ENCODE measurements at places on chromosomes 3 and 15.

DNA sequence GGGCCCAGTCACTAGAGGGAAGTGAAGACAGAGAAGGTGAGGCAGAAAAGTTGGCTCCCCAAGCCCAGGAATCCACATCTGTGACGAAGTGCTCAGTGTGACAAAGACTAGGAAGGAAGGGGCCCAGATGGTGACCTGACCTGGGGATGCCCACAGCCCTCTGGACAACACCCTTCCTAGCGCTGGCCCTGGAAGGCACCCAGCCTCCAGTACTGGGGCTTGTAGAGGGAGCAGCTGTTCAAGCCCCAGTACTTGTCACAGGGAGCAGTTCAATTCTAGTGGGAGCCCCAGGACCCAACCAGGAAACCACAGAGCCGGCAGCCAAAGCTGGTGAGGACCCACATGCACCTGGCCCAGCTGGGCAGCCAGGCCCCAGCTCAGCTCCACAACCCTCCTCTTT, 190.8 kb downstream of the XXYLT1 start:
- no peak for DNase-seq

DNA sequence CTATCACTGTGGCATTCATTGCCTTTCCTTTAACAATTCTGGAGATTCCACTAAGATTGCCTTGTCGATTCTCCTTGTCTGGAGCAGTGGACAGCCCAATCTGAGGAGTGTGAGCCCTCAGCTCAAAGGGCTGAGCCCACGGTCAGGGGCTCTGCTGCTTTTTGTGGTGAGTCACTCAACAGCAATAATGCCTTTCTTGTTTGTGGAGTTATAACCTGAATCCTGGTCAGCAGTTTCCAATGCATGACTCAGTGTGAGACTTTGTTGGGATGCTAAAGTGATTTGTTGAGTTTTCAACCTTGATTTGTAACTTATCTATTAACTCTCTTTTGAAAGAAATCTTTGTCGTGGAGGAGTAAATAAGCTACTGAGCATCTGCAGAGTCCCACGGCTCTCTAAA, 183.5 kb downstream of the TJP1 start:
- DNase-seq, result no peak

GRCh38 chr3:195095704-195096036, 175.3 kb downstream of the XXYLT1 start:
- no peak for DNase-seq

DNA sequence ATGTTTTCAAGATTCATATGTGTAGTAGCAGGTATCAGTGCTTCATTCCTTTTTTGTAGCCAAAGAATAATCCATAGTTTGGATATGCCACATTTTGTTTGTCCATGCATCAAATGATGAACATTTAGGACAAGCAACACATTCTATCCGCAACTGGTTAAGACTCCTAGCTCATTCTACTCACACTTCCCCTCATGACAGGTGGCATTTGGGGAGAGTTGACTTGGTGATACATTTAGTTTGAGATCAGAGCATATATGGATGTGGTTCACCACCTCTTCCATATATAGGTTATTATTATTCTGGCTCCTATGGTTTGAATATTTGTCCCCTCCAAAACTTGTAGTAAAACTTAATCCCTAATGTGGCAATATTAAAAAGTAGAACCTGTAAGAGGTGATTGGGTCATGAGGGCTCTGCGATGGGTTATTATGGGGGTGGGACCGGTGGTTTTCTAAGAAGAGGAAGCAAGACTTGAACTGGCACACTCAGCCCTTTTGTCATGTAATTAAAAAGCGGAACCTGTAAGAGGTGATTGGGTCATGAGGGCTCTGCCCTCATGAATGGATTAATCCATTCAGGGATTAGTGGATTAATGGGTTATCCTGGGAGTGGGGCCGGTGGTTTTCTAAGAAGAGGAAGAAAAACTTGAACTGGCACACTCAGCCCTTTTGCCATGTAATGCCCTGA, 75.3 kb upstream of the HRH1 start:
- DNase-seq, result no peak

GRCh38 chr3:88713233-88713691, 394.2 kb upstream of the EPHA3 start:
- DNase-seq, result no peak

DNA sequence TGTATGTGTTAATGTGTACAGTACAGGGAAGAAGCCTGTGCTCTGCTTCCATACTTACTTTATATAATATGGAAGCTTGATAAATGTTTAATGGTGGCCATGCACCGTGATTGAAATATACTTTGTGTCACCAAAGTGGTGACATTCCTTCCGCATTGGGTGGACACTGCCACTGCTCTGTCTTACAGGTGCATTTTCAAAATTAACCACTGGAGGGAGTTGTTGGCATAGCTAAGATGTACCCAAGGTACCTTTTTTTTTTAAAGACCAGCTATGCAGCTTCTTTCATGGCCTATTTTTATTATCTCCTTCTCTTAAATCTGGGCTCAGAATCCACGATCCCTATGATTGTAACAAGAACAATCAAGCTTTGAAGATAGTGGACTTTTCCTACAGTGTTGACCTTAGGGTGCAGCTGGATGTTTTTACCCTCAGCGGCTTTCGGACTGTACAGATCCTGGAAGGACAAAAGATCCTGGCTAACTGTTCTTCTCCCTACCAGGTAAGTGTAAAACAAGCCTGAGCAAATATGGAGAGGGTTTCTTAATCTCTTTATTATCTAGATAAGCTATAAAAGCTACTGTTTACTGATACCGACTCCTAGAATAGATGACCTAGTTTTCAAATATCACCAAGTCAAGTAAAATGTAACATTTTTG, 21.6 kb upstream of the PAK6 start:
- DNase-seq, result peak; percentile 65

GRCh38 chr15:100170291-100171210, 171.2 kb downstream of the ADAMTS17 start:
- no peak for DNase-seq

DNA sequence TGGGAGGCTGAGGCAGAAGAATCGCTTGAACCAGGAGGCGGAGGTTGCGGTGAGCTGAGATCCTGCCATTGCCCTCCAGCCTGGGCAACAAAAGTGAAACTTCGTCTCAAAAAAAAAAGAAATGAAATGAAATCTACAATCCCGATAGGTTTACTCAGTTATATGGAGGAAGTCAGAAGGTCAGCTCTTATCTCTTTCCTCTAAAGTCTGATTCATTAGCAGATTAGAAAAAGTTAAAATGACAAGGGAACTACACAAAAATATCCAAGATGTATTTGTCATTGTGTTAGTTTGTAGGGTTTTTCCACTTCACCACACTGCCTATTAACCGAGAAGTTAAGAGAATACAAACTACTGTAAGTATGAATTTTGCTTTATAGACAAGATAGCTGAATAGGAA, 420.6 kb downstream of the SHQ1 start:
- DNase-seq, result no peak

GRCh38 chr3:48015431-48016180, 610 bp downstream of the MAP4 start:
- no peak for DNase-seq

DNA sequence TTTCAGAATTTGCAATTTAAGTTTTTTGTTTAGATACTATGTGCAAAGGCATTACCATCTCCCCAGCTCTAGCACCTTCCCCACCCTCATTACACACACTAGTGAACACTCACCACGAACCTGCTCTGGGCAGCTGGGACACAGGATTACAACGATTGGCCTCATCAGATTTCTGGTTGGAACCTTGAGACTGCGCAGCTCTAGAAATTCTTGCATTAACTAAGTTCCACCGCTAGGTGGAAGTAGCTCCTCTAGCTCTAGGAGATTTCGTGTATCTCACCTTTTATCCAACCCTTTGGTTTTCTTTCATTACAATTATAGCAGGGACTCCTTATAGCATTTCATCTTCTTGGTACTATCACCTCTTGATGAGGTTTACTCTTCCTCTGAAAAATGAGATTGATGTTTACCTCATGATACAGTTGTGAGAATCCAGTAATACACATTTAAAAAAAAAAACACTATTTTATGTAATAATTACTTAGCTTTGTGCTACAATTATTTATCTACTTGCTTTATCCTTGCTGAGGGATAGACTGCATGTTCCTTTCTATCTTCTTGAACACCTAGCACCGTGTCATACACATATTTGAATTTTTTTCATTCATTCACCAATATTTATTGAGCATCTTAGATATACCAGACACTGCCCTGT, 28.7 kb upstream of the PLOD2 start:
- DNase-seq, result peak; percentile 6

DNA sequence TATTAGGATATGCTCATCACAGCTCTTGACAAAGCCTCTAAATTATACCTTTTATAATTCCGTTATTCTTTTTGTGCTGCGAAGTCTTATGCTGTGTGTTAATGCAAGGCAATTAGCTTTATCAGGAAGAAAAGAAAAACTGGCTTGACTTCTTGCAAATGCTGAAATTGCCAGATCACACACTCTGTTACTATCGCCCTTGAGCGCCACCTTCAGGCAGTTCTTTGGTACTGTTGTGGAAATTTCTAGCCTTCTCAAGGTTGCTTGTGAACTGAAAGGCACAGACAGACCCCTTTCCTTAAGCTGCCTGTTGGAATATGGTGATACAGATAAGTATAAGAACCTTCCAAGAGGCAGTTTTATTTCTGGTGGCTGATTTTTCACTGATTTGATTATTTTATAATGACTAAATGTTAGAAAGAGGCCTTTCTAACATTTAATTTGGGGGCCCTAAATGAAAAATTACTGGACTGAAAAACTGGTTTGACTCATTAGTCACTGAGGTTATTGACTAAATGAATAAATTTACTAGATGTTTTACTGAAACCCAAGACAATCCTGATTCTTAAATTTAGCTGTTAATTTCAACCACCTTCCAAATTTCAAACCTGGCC, 126.2 kb upstream of the RASGRP1 start:
- peak; percentile 77 for DNase-seq

- no peak for DNase-seq
Observed at GRCh38 chr3:159964166-159964973, 24.3 kb upstream of the IL12A start.

- no peak for DNase-seq
Observed at GRCh38 chr3:126101521-126101982, 17.6 kb upstream of the SLC41A3 start.

GRCh38 chr3:107913701-107914100, 177.1 kb downstream of the CD47 start:
- DNase-seq, result no peak

- DNase-seq, result no peak
Observed at GRCh38 chr3:183161552-183162336, 790 bp downstream of the LAMP3 start.

GRCh38 chr3:114974387-114974786, 172.7 kb downstream of the ZBTB20 start:
- no peak for DNase-seq

DNA sequence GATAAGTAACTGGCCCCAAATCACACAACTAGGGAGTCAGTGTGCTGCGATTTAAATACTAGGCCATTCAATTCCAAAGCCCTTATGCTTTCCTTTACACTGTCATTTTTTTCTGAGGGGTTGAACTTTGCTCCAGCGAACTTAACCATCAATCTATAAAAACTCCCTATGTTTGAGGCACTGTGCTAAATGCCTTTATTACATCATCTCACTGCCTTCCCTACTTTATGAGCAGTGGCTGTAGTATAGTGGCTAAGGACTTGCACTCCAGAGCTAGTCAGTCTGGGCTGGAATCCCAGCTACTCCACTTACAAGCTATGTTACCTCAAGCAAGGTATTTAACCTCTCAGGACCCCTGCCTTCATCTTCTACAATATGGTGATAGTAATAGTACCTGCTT, 26.9 kb upstream of the WDR72 start:
- no peak for DNase-seq

- DNase-seq, result no peak
Observed at GRCh38 chr3:110905121-110905520, 166.5 kb upstream of the NECTIN3 start.

GRCh38 chr3:132536442-132537153, 60.5 kb upstream of the ACKR4 start:
- DNase-seq, result no peak

DNA sequence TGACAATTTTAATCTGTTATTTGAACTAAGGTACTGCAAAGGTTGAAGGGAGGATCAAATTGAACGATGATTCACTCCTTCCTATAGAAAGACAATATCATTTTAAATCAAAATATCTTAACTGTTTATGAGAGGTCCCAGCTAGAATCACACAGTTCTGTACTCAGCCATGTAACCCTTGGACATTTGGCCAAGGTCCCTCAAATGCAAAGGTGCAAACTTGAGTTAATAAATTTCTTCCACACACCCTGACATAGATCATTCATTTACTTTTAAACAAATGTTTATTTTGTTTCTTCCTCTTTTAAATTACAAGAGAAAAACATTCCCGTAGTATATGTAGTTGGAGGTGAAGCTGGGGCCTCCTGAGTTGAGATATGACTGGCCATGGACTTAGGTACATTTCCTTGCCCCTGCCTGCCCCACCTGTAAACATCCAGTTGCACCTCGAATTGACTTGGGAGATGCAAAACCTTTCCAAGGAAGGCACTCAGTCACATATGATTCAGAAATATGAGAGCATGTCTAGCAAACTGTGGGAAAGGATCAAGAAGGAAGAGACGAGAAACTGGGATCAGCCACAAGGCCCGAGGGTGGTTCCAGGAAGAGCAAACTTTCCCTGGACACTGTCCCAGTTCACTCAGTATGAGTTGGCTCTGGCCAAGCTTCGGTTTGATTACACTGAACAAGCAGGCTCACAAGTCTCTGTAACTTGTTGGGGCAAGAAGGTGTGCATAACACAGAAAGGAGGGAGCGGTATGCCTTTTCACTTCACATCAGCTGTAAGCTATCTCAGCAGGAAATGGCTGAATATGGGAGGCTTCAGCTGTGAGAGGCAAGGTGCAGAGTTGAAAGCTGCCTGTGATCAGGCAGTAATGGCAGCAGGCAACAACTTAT, 6.7 kb downstream of the TNFSF10 start:
- DNase-seq, result no peak
